Nephron progenitor cell (in vitro differentiated cells): ENCODE measurements at places on chromosomes 1 and 21.

GRCh38 chr1:8352471-8352845, 34.5 kb downstream of the SLC45A1 start:
- no peak for DNase-seq

- DNase-seq: no peak
Observed at GRCh38 chr1:27346991-27347624, 5.3 kb downstream of the SYTL1 start.

- no peak for DNase-seq
Observed at GRCh38 chr1:111620441-111620971, 917 bp downstream of the RAP1A start.

GRCh38 chr21:36589352-36589971, 109.5 kb upstream of the SIM2 start:
- DNase-seq: no peak

DNA sequence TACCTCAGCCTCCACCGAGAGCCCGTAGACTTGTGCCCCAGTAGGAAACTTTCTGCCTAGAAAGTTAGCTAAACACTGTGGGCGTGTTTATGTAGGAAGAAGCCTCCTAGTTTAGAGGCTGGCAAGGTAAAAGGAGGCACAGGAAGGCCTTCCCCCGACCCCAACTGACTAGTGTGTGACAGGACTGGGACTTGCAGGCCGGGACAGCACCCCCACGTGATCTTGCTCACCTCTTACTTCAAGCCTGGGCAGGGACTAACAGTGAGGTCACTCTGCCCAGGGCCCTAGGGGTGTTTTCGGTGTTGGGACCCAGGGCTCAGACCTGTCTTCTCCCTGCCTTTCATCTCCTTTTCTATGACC, 392 bp upstream of the TAGLN2 start:
- no peak for DNase-seq

- no peak for DNase-seq
Observed at GRCh38 chr1:206753141-206753540, 17.4 kb upstream of the IL19 start.
